C1 segment of cervical spinal cord (tissue), 14 donors: ENCODE measurements at places on chromosomes 5 and 9.

DNA sequence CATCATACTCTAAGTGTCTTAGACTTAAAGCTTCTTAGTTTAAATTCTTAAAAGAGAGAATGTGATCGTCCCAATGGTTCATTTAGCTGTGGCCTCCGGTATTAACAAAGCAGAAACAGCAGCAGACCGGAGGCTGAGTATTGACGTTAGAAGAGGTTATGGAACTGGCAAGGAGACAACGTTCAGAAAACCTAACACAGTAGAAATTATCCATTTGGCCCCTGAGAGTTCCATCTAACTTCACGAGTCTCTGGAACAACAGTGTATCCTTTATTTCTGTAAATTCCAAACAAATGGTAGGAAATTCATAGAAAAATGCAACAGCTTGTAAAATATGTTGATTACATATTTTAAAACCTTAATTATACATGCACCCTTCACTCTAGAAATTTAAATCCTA lies 107.3 kb upstream of the PTGER4 start:
- DNase-seq, result no peak

GRCh38 chr5:1535646-1536045 lies 11.9 kb upstream of the LPCAT1 start:
- no peak for DNase-seq

DNA sequence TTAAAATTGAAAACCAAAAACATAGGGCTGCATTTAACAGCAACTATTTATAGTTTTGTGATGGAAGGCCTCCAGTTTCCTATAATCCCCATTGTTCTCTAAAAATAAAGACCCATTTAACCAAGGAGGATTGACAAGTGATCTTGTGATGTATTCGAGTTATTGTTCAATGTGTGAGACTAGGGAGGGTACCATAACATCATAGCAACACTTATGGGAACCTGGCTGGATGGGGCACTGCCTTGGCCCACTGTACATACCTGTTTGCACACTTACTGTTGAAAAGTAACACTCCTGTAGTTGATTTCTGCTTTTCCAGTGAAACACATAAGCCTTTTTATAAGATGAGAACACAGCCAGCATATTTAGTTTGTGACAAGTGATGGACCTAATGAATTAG lies 32.3 kb downstream of the MACIR start:
- no peak for DNase-seq

DNA sequence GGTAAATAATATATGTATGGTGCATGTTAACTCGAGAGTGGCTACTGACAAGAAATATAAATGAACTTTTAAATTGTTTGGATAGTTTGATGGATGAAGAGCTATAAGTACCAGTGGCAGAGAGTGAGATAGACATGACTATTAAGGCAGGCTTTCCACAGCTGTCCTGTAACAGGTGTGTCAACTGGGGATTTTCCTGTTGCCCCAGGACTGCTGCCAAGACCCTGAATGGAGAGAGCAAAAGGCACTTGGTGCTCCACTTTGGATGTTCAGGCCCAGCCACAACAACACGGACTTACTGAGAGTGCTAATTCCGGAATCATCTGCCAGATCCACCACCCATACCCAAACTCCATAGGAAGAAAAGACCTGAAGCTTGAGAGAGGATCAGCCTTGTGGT lies 215.1 kb downstream of the SEC61B start:
- no peak for DNase-seq

- DNase-seq, result no peak
Observed at GRCh38 chr5:89847743-89848142, 561.8 kb downstream of the CETN3 start.

DNA sequence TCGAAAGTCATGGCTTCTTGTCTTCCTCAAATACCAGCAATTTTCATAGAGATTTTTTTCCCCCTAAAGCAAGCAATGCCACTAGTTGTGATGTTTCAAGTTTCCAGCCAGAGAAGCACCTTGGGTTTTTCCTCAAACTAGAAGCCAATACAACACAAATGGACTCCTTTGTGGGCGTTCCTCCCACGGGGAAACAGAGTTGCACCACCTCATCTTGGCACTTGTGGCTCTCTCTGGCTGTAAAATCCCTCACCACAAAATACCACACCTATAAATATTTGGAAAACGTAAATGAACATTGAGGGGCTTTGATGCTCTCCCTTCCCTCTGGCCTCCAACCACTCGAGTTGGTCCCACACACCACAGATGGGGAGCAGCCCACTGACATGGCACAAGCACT lies 67.2 kb upstream of the PCA3 start:
- DNase-seq, result no peak

GRCh38 chr5:174895360-174895759 lies 171.0 kb downstream of the MSX2 start:
- DNase-seq, result no peak

DNA sequence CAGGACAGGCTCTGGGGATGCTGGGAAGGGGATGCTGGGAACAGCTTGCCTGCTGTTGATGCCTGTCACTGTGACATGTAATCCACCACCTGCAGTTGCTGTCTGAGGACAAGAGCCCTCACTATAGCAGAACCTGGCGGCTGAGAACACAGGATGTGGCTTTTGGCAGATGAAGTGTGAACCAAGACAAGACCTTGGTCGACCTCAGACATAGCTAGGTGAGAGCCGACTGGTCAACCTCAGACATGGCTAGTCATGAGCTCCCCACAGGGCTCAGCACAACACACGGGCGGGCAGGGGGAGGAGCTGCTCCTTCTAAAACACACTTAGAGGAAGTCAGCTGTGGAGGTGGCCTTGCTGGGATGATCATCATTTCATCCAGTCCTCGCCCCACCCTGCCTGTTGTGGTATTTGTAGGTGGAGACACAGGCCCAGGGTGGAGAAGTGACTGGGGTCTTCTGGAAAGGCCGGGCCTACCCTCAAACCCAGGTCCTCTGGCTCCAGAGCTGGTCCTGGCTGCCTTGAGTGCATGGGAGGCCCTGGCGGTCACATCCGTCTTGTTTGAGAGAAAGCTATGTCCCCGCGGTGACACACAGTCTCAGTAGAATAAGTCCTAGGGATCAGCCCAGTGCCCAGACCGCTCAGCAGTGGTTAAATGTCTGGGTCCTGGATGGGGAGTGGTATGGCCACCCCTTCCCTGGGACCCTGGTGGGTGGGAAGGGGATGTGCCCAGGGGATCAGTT lies 6.1 kb downstream of the SUSD3 start:
- no peak for DNase-seq
